ENCODE measurements at places on chromosomes 4 and X.

DNA sequence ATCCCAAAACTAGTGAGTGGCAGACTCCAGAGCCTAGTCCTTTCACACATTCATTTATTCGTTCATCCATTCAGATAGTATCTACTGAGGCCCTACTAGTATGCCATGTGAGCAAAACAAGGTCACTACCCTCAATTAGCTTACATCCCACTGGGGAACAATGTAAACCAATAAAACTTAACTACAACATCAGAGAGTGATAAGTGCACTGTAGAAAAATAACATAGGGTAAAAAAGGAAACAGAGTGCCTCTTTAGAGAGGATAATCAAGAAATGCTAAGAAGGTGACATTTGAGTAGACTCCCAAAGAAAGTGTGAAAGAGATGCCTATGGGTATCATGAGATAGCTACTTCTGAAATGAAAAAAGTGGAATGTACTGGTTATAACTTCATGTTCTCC, 18.5 kb downstream of the PAPSS1 start:
- no peak for DNase-seq

- DNase-seq = no peak
These were observed 147.5 kb downstream of the DLG3 start for GRCh38 chrX:70592091-70592490.

- no peak for DNase-seq
These were observed 26.7 kb upstream of the SLC10A7 start for GRCh38 chr4:146548443-146548842.

- no peak for DNase-seq
These were observed 27.4 kb downstream of the LEF1 start for GRCh38 chr4:108141213-108141950.

- no peak for DNase-seq
These were observed 220.3 kb downstream of the RELL1 start for GRCh38 chr4:37465845-37466244.

DNA sequence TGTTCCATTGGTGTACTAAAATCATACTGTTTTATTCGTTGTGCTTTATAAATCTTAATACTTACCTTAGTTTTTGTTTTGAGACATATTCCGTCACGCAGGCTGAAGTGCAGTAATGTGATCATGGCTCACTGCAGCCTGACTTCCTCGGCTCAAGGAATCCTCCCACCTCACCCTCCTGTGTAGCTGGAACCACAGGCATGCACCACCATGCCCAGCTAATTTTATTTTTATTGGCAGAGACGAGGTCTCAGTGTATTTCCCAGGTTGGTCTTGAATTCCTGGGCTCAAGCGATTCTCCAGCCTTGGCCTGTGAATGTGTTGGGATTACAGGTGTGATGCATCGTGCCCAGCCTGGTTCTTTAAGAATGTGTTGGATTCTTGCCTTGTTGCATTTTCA, 24.4 kb upstream of the DCK start:
- no peak for DNase-seq

DNA sequence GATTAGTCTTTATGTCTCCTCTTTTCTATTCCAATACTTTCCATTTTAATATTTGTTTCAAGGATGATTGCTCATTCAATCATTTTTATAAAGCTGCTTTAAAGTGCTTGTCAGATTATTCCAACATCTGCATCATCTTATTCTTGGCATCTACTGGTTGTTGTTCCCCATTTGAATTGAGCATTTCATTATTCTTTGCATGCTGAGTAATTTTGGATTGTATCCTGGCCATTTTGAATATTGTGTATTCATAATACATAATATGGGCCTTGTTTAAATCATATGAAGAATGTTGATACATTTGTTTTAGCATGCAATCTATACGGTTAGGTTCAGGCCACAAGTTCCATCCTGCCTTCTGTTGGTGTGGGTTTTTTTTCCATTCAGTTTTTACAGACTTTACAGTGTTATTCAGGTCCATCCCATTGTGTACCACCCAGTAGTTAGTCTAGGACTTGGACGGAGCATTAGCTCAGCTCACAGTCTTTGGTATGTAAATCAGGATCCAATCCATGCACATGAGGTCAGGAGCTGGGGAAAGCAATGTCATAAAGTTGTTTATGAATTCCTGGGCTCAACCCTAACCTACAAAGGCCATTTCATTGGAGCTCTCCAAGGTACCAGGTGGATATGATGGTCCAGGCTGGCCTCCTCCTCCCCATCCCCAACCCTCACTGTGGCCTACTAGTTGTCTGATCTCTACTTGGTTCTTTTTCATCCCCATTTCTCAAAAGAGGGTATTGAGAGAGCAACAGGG, 20.3 kb downstream of the RGN start:
- DNase-seq = no peak

- no peak for DNase-seq
These were observed 336.0 kb downstream of the PDHA2 start for GRCh38 chr4:96175871-96176270.

DNA sequence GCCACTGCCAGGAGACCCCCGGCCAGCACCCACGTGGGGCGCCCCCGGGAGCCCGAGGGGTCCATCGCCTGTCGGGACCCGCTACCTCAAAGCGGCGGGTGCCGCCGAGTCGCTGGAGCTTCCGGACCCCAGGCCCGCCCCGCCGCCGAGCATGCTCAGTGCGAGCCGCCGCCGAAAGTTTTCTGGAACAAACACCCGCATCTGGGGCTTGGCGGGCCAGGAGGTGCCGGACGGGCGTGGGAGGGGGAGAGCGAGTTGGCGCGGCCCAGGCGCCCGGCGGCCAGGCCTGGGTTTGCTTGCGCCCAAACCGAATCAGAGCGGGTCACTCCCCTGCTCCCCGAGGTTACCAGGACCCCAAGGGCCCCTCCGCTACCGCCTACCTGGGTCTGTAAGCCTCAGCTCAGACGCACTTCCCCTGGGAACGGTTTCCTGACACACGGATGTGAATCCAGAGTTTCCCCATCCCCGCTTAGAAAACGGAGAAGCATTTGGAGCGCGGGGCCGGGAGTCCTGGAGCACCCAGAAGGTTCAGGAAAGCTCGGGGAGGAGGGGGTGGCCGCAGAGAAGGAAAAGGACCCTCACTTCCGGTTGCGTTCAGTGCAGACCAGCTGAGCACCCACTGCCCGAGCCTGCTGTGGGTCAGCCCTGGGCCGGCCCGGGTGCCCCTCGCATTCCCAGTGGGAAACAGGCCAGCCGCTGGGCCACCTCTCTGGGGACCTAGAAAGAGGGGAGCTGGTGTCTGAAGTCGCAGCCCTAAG, at the start of gene EVC2:
EVC2 (minus strand) TSS at position 111 of the 758 bp plus-strand sequence; CDS start at position 65, 46 bp downstream.
- DNase-seq = peak; percentile 87

DNA sequence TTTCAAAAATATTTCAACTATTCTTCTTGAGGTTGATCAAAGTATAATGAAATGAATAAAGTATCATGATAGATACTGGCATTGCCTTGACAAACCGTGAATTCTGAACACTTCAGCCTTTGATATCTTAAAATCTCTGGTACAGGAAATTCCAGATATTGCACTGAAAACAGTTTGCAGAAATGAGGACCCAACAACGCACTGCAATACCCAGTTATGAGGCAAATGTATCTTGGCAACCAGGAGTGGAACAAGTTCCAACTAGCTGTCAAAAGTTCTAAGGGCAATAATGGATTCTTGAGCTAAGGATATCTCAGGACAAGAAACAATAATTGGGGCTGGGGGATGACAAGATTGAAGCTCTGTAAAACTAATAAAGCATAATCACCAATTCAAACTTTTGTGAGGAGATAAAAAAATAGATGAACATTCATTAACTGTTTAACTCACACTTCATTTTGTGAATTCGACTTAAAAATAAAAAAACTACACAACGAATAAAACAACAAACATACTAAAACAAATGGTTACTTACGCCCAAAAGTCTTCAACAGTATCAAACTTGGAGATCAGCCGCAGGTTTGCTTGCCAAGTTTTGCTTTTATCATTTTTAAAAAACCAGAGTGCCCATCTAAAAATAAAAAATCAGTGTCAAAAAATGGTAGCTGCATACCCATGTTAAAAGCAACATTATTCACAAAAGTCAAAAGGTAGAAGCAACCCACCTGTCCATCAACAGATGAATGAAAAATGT, 38.1 kb downstream of the EIF4E start:
- DNase-seq = no peak
